CD4-positive, alpha-beta memory T cell (primary cell): ENCODE measurements at places on chromosomes 1 and 21. TPM values are rescaled to one million over a fixed set of nuclear protein-coding genes. Genes with fewer than 3 reads are reported as not detected.

DNA sequence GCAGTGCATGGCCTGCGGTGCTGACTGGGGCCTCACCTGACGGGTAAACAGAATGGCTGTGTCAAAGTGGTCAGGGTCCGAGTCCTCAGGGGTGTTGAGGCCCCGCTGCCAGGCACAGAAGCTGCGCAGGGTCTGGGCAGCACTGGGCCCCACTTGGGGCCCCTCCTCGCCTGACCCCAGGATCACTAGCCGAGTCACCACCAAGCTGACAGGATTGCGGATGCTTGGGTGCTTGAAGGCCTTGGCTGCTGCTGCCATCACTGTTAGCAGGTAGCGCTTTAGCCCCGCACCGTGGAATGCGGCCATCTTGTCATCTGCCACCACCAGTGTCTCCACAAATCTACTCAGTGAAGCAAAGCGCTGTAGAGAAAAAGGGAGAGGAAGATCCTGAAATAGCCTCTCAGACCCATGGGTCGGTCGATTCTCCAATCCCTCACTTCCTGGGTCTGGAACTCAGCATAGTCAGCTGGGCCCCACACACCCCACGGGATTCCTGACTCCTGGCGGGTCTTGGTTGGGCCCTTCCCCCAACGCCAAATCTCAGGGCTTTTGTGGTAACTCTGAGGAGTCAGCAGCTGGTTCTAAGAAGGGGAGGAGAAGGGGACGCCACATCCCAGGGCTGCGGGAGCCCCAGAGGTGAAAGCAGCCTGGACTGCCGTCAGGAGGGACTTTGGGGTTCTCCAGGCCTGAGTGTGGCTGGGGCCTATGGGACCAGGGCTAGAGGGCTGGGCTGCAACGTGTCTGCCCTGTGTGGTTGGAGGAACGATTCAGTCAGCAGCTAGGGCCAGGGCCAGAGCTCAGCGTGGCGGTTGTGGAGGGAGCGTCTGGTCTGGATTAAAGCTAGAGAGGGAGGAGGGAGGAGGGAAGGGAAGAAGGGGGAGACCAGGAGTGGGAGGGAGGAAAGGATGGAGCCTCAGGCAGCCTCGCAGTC is 2.1 kb downstream of the ADAMTS4 start:
- no peak for DNase-seq
- no peak overlapping the region for H3K27ac ChIP-seq

- H3K27me3 ChIP-seq: no peaks in the 10 kb centered on the region
- DNase-seq: no peak
- no peaks in the 10 kb centered on the region for H3K4me1 ChIP-seq
- no peak overlapping the region for H3K4me3 ChIP-seq
Measured at GRCh38 chr1:96842215-96842614, 120.6 kb downstream of the PTBP2 start.

DNA sequence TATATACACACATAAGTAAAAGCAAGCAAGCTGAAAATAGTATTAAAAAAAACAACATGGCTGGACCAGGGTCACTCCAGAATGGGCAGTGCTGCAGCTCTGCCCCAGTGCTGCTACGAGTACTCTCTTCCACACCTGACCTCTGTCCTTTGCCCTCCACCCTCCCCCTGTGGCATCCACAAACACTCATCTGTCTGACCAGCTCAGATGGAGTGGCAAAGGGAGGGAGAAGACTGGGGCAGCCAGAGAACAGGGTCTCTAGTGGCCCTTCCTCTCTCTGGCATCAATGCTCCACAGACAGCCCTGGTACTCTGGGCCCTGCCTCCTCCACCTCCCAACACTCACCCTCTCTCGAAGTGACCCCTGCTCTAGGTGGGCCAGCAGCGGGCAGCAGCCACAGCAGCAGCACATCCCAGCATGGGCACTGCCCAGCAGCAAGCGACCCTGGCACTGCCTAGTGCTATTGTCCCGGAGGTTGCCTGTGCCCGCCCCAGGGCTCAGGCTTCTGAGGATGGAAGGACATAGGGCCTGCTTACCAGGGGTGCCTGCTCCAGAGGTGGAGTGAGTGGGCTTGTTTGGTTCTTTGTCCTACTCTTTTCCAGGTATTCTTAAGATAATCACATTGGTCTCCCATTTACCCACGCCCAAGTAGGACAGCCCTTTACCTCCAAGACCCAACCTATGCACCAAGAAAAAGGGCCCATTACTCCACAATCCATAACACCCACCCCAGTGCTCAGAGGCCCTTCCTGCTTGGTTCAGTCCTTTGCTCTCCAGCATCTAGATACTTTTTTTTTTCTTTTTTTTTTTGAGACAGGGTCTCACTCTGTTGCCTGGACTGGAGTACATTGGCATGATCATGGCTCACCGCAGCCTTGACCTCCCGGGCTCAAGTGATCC is 6.2 kb downstream of the ARHGEF2 start:
- peaks cover 44% of the 10 kb centered on the region for H3K36me3 ChIP-seq
- H3K27ac ChIP-seq: peak overlapping the region; percentile 27
- H3K27me3 ChIP-seq: no peaks in the 10 kb centered on the region
- H3K4me3 ChIP-seq: no peak overlapping the region
- no peak for DNase-seq

DNA sequence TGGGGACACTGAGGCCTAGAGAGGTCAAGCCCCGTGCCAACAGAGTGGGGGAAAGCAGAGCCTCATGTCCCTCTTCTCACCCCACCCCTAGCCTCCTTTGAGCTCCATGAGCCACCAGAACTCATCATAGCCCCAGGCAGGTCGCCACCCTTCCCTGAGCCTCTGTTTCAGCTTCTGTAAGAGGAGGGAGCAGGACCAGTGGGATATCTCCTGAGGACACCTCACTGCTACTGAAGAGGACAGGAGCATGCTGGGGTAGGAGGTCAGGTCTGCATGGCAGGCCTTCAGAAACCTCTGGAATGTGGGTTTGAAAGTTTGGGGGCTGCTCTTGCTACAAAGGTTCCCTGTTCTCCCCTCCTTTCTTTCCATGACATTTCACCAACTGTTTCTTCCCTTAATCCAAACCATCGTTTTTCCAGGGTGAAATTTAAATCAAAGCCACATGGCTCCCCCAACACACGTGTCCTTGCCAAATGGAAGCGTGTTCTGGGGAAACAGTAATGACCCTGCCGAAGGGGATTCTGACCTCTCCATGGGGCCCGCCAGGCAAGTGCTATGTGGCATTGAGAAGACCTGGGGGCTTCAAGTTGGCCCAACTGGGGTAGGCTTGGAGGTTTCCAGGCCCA is 88.1 kb upstream of the RUNX3 start:
- H3K27ac ChIP-seq: no peak overlapping the region
- no peak overlapping the region for H3K4me3 ChIP-seq
- H3K4me1 ChIP-seq: peaks cover 45% of the 10 kb centered on the region
- DNase-seq: no peak

DNA sequence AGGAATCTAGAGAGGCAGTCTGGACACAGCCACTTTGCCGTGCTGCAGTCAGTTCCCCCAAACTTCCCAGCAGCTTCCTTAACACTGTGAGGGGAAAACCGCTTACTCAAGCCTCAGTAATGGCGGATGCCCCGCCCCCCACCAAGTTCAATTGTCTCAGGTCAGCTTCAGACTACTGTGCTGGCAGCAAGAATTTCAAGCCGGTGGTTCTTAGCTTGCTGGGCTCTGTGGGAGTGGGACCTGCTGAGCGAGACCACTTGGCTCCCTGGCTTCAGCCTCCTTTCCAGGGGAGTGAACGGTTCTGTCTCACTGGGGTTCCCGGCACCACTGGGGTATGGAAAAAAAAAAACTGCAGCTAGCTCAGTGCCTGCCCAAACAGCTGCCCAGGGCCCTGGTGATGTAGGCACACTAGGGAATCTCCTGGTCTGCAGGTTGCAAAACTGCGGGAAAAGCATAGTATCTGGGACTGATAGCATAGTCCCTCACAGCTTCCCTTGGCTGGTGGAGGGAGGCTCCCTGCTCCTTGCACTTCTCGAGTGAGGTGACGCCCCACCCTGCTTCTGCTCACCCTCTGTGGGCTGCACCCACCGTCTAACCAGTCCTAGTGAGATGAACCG is 23.7 kb upstream of the HFM1 start:
- no peaks in the 10 kb centered on the region for H3K36me3 ChIP-seq
- no peak overlapping the region for H3K27ac ChIP-seq
- DNase-seq: no peak
- H3K4me1 ChIP-seq: no peaks in the 10 kb centered on the region
- no peaks in the 10 kb centered on the region for H3K27me3 ChIP-seq

DNA sequence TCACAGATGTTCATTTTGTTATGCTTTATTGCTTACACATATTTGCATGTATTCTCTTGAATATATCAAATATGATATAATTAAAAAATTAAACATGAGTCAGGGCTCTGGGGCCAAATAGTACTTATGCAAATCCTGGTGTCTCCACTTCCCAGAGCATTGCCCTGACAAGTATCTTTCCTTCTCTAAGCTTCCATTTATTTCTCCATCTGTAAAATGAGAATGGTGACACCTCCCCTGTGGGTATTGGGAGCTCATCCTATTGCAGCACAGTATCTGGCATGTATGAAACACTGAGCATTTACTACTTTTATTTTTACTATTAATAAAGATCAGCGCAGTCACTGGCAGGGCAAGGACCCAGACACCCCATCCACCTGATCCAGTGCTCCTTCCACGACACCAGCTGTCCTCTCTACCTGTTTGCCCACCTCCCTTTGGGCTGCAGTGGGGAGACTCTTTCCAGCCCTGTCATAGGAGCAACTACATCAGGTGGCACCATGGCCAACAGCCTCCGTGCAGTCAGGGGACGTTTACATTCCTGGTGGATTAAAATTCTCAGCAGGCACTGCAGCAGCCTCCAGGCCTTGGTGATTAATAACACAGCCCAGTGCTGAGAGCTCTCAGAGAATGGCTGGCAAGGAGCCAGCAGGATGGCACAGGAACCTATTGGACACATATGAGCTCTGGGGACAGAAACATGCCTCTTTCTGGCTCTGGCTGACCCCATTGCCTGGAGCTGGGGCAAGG is 113.0 kb downstream of the DMRTB1 start:
- no peaks in the 10 kb centered on the region for H3K36me3 ChIP-seq
- no peak for DNase-seq
- no peaks in the 10 kb centered on the region for H3K27me3 ChIP-seq
- no peak overlapping the region for H3K4me3 ChIP-seq

- H3K4me3 ChIP-seq: no peak overlapping the region
- no peak overlapping the region for H3K27ac ChIP-seq
- no peaks in the 10 kb centered on the region for H3K36me3 ChIP-seq
- no peaks in the 10 kb centered on the region for H3K4me1 ChIP-seq
- no peaks in the 10 kb centered on the region for H3K27me3 ChIP-seq
Measured at GRCh38 chr1:153506831-153507413, 28.9 kb downstream of the S100A6 start.

DNA sequence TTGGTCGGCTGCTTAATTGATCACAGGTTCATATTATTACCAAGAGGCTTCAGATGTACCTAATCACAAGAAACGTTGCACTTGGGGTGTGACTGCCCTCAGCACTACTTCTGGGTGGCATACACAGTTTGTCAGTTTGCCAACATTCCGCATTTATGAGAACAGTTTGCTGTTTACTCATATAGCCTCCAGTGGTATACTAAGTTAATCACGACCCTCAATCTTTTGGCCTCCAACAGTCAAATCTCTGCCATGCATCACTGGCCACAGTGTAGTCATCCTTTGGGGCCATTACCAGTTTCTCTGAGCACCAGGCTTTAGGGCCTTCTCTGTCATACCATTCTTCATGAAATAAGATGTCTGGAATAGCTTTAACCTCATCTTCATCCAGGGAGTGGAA is 62.8 kb upstream of the BCL9 start:
- no peaks in the 10 kb centered on the region for H3K4me1 ChIP-seq
- no peaks in the 10 kb centered on the region for H3K27me3 ChIP-seq
- H3K4me3 ChIP-seq: no peak overlapping the region
- DNase-seq: no peak

LENEP gene
- 3.1 TPM for total RNA-seq

ANKRD35 gene
- total RNA-seq: not detected
